ENCODE measurements at places on chromosomes 12 and 14. TPM values are rescaled to one million over a fixed set of nuclear protein-coding genes. Genes with fewer than 3 reads are reported as not detected.

Gene FLVCR2
- total RNA-seq = 2.9 TPM

GRCh38 chr14:76916040-76916715, 90.0 kb downstream of the LRRC74A start:
- DNase-seq = no peak

GRCh38 chr12:116074686-116075085, 202.8 kb downstream of the MED13L start:
- DNase-seq = no peak

DNA sequence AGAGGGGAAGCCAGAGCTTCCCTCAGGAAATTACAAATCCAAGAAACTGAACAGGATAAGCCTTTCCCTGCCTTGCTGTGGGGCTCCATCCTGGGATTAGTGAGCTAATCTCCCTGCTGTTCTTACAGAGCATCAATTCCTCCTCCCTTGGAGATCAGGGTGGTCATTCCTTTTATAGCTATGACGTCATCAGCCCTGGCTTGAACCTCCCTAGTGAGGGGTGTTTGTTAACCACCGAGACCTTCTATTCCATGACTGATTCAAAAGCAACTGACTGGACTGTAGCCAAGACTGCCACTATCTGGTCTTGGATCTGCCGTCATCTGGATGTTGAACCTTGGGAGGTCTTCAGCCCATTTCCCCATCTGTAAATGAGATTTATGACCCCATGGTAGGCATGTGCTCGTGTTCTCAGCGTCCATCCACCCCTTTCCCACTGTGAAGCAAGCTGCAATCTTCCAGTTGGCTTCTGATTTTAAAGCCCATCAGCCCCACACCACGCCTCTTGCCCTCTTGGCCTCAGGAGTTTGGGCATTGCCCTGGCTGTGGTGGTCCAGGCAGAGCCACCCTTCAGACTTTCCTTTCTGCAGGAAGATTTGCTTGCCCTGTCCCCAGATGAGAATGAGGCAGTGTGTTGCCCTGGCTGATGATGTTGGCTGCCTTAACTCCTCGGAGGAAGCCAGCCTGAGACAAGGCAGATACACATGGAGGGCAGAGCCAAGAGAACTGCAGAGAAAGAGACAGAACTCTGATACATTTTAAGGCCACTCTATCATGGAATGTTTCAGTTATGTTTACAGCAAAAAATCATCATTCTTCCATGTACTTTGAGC, 59.6 kb upstream of the ACTN1 start:
- no peak for DNase-seq

DNA sequence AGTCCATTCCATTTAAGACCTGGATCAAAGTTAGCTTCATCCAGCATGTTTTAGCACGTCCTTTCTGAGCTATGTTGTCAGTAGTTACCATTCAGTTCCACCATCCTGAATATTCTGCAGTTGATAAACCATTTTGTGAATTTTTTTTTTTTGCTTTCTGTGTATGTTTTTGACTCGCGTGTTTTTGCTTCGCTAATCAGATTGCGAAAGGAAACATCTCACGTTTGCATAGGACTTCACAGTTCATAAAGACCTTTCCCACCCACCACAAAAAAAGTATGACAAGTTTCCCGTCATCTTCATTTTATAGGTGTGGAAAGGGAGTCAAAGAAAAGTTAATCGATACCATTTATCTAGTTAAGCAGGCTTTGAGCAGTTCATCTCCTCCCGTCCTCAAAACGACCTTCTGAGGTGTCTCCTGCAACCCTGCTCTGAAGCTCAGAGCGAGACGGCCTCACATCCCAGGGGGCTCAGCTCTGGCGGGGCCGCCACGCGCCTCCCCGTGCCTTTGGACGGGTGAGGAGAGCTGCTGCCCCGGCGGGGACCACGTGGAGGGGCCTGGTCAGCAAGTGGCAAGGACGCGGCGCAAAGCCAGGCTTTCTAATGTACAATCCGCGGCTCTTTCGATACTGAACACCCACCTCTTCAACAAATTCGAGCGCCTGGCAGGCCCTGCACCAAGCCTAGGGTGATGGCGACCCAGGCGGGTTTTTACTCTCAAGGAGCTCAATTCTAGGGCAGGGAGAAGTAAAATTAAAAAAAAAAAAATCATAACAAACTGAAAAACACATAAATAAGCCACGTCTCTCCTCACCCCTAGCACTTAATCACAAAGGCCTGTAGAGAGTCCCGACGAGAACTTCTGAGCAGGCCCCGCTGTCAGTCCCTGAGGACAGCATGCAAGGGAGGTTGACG, 988 bp upstream of the TMEM263 start:
- DNase-seq = peak; percentile 26

Gene MAP3K9
- 11.4 TPM for total RNA-seq

Measured in frontal cortex (tissue), 4 donors.